ENCODE measurements at places on chromosomes 2 and 18. TPM values are rescaled to one million over a fixed set of nuclear protein-coding genes. Genes with fewer than 3 reads are reported as not detected.

MC4R gene
- 0.62 TPM for total RNA-seq

MYO5B gene
- 0.98 TPM for total RNA-seq

ABCB11 gene
- total RNA-seq, result 0.04 TPM

FAM110C gene
- total RNA-seq, result 0.71 TPM

TMX3 gene
- total RNA-seq, result 40.0 TPM

TWIST2 gene
- 13.6 TPM for total RNA-seq

CDH20 gene
- total RNA-seq, result 0.80 TPM

GRP gene
- total RNA-seq, result not detected

AQP12B gene
- total RNA-seq, result not detected

DNA sequence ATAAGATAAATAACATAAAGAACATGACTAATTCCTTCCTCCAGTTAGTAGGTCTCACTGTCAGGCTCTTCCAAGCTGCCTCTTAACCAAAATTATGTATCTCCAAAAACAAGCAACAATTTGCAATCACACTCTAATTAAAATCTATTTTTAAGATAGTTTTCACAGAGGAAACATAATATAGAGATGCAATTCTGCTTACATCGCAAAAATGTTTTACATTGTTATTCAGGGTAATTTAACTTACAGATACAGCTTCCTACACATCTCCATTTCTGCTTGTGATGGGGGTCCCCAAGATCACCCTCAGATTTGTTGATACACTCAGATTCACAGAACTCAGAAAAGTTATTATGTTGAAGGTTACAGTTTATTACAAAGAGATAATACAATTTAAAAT, 115.5 kb downstream of the DSC3 start:
- no peak overlapping the region for H3K27ac ChIP-seq
- no peaks in the 10 kb centered on the region for H3K4me1 ChIP-seq
- no peak for DNase-seq
- no peaks in the 10 kb centered on the region for H3K27me3 ChIP-seq
- H3K4me3 ChIP-seq, result no peak overlapping the region
- no peaks in the 10 kb centered on the region for H3K36me3 ChIP-seq

DNA sequence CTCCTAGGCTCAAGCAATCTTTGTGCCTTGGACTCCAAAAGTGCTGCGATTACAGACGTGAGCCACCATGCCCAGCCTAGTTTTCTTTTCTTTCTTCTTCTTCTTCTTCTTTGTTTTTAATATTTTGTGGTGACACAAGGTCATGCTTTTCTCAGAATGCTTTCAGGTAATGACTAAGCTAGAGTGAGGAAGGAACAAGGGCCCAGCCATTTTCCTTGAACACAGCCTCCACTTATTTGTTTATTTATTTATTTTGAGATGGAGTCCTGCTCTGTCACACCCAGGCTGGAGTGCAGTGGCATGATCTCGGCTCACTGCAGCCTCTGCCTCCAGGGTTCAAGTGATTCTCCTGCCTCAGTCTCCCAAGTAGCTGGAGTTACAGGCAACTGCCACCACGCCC, 74.3 kb upstream of the ST3GAL5 start:
- no peaks in the 10 kb centered on the region for H3K36me3 ChIP-seq
- no peak overlapping the region for H3K4me3 ChIP-seq
- no peak for DNase-seq
- H3K4me1 ChIP-seq, result peaks cover 23% of the 10 kb centered on the region
- H3K27ac ChIP-seq, result no peak overlapping the region

GRCh38 chr18:22983175-22983574, 50.0 kb downstream of the RBBP8 start:
- no peaks in the 10 kb centered on the region for H3K27me3 ChIP-seq
- no peak overlapping the region for H3K4me3 ChIP-seq
- no peak overlapping the region for H3K27ac ChIP-seq
- peaks cover 4% of the 10 kb centered on the region for H3K36me3 ChIP-seq
- peak; percentile 71 for DNase-seq

DNA sequence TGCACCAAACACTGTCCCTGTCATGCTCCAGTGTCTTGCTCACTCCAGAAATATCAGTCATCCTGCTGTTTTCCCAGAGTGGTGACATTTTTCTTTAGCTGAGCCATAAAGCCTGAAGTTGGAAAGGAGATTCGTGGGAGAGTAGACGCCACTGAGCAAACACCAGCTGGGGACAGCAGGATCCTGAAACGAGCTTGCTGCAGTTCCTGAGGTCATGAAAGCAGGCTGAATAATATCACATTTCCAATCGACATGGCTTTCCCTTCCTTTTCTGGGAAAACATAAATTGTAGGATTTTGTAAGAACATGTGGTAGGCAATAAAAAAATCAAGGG, 276.4 kb downstream of the CDCA7 start:
- no peak overlapping the region for H3K4me3 ChIP-seq
- peak overlapping the region; percentile 79 for H3K27ac ChIP-seq
- H3K27me3 ChIP-seq, result no peaks in the 10 kb centered on the region

- peaks cover 44% of the 10 kb centered on the region for H3K36me3 ChIP-seq
- DNase-seq, result no peak
- no peak overlapping the region for H3K4me3 ChIP-seq
- no peaks in the 10 kb centered on the region for H3K27me3 ChIP-seq
Observed at GRCh38 chr2:9445089-9445488, 21.6 kb downstream of the CPSF3 start.

- no peaks in the 10 kb centered on the region for H3K27me3 ChIP-seq
- H3K4me3 ChIP-seq, result no peak overlapping the region
- DNase-seq, result no peak
- H3K36me3 ChIP-seq, result no peaks in the 10 kb centered on the region
Observed at GRCh38 chr2:229202646-229203045, 68.4 kb downstream of the PID1 start.

GRCh38 chr18:33581856-33582255, 3.8 kb downstream of the ASXL3 start:
- no peak for DNase-seq
- no peak overlapping the region for H3K4me3 ChIP-seq
- no peak overlapping the region for H3K27ac ChIP-seq
- H3K27me3 ChIP-seq, result peaks cover 6% of the 10 kb centered on the region

GRCh38 chr2:128787616-128788015, 468.9 kb upstream of the HS6ST1 start:
- peaks cover 2% of the 10 kb centered on the region for H3K27me3 ChIP-seq
- no peak overlapping the region for H3K27ac ChIP-seq
- no peaks in the 10 kb centered on the region for H3K4me1 ChIP-seq
- H3K4me3 ChIP-seq, result no peak overlapping the region
- DNase-seq, result no peak
- H3K36me3 ChIP-seq, result no peaks in the 10 kb centered on the region

DNA sequence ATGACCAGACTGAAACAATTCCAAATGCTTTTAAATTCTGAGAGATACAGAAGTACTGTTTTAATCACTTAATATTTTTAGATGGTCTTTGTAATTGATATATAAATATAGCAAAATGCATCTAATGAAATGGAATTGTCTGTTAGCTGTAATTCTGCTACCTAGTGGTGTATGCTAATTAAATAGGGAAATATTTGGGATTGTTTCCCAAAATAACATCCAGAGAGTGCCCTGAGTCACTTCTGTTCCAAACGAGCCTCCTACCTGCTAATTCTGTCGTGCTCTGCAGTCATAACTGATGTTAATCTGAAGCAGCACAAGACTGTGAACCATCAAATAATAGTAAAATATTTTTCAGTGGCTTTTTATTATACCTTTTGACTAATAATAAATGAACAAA, 71.4 kb upstream of the NOSTRIN start:
- H3K4me3 ChIP-seq, result no peak overlapping the region
- H3K4me1 ChIP-seq, result peaks cover 5% of the 10 kb centered on the region
- no peak for DNase-seq
- H3K27me3 ChIP-seq, result no peaks in the 10 kb centered on the region
- H3K36me3 ChIP-seq, result no peaks in the 10 kb centered on the region

- H3K4me3 ChIP-seq, result peak overlapping the region; percentile 95
- peaks cover 34% of the 10 kb centered on the region for H3K36me3 ChIP-seq
- no peak for DNase-seq
- peaks cover 13% of the 10 kb centered on the region for H3K4me1 ChIP-seq
- H3K27me3 ChIP-seq, result no peaks in the 10 kb centered on the region
- H3K27ac ChIP-seq, result peak overlapping the region; percentile 97
Observed at GRCh38 chr2:3557639-3558204, 411 bp downstream of the RNASEH1 start.

- H3K36me3 ChIP-seq, result no peaks in the 10 kb centered on the region
- no peak for DNase-seq
- H3K27me3 ChIP-seq, result no peaks in the 10 kb centered on the region
- no peaks in the 10 kb centered on the region for H3K4me1 ChIP-seq
Observed at GRCh38 chr2:227025510-227025909, 138.5 kb downstream of the COL4A4 start.

- H3K4me1 ChIP-seq, result no peaks in the 10 kb centered on the region
- peak; percentile 36 for DNase-seq
- no peaks in the 10 kb centered on the region for H3K36me3 ChIP-seq
Observed at GRCh38 chr2:165863810-165864261, 69.8 kb upstream of the GALNT3 start.

DNA sequence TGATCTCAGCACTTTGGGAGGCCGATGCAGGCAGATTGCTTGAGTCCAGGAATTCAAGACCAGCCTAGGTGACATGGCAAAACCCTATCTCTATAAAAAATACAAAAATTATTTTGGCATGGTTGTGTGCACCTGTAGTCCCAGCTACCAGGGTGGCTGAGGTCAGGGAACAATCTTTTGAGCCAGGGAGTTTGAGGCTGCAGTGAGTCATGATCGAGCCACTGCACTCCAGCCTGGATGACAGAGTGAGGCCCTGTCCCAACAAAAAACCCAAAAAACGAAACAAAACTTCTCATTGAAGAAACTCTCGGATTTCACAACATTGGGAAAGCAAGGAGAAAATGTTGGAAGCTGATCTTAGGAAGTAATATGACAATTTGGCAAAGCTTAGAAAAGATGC, 317.3 kb upstream of the MGAT5 start:
- no peaks in the 10 kb centered on the region for H3K27me3 ChIP-seq
- DNase-seq, result peak; percentile 4
- no peaks in the 10 kb centered on the region for H3K4me1 ChIP-seq
- no peak overlapping the region for H3K4me3 ChIP-seq

DNA sequence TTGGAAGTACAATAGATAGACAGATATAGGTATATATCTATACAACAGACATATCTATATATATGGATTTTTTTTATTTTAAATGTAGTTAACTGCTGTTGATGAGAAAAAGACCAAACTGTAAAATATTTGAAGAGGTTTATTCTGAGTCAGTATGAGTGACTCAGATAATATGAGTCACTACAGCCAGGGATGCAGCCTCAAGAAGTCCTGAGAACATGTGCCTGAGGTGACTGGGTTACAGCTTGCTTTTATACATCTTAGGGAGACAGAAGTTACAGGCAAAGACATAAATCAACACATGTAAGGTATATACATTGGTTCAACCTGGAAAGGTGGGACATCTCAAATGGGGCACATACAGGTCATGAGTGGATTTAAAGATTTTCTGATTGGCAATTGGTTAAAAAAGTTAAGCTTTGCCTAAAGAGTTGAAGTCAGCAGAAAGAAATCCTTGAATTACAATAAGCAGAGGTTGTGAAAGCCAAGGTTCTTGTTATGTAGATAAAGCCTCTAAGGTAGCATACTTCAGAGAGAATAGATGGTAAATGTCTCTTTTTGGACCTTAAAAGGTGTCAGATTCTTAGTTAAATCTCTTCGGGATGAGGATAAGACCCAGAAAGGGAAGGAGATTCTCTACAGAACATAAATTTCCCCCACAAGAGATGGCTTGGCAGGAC, 149.9 kb downstream of the RBM43 start:
- no peaks in the 10 kb centered on the region for H3K36me3 ChIP-seq
- H3K27me3 ChIP-seq, result no peaks in the 10 kb centered on the region
- H3K4me1 ChIP-seq, result peaks cover 2% of the 10 kb centered on the region
- DNase-seq, result no peak
- H3K27ac ChIP-seq, result no peak overlapping the region

DNA sequence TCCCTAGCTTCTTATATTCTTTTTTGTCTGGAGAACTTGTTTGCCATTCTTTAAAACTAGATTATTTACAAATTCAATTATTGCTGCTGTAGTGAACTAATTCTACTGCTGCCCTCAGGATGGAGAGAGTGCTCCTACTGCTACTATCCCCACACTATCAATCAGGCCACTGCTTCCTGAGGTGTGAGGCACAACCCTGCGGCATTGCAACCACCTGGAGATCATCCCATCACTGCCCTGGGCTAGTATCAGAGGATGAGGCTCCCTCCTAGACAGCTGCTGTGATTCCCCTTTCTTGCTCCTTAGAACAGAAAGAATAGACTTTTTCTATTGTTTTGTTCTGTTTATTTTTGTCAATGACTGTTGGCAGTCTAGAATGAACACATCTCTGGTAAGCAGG, 146.6 kb downstream of the CDH19 start:
- H3K36me3 ChIP-seq, result no peaks in the 10 kb centered on the region
- no peaks in the 10 kb centered on the region for H3K27me3 ChIP-seq
- H3K4me3 ChIP-seq, result no peak overlapping the region
- H3K4me1 ChIP-seq, result no peaks in the 10 kb centered on the region
- no peak overlapping the region for H3K27ac ChIP-seq

GRCh38 chr2:141271346-141271745, 859.5 kb downstream of the LRP1B start:
- no peaks in the 10 kb centered on the region for H3K27me3 ChIP-seq
- H3K4me1 ChIP-seq, result no peaks in the 10 kb centered on the region
- DNase-seq, result no peak
- no peak overlapping the region for H3K27ac ChIP-seq
- no peaks in the 10 kb centered on the region for H3K36me3 ChIP-seq

DNA sequence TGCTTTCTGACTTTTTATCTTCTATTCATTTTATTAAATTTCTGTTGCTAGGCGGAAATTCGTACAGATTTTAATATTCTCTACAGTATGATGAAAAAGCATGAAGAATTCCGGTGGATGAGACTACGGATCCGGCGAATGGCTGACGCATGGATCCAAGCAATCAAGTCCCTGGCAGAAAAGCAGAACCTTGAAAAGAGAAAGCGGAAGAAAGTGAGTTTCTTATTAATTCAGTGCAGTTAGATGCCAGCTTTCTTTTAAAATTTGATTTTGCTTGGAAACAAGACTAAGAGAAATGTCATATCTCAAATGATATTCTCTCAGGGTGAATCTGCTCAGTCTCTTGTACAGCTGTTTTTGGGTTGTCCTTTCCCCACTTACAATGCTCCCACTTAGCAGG, 84.3 kb downstream of the MGAT5 start:
- no peaks in the 10 kb centered on the region for H3K27me3 ChIP-seq
- no peak overlapping the region for H3K27ac ChIP-seq
- peaks cover 5% of the 10 kb centered on the region for H3K36me3 ChIP-seq
- H3K4me1 ChIP-seq, result no peaks in the 10 kb centered on the region
- H3K4me3 ChIP-seq, result no peak overlapping the region

GRCh38 chr2:169285531-169286235, 76.7 kb downstream of the LRP2 start:
- no peak overlapping the region for H3K4me3 ChIP-seq
- DNase-seq, result no peak
- H3K27me3 ChIP-seq, result no peaks in the 10 kb centered on the region
- no peaks in the 10 kb centered on the region for H3K36me3 ChIP-seq
- H3K4me1 ChIP-seq, result no peaks in the 10 kb centered on the region

Data from muscle of leg (tissue), 16 donors.